Stimulated activated CD8-positive, alpha-beta memory T cell treated with anti-CD3 and anti-CD28 coated beads, Interleukin-15, amount 100 ng/mL, for 24 hours (primary cell): ENCODE measurements at places on chromosomes 3 and 15.

DNA sequence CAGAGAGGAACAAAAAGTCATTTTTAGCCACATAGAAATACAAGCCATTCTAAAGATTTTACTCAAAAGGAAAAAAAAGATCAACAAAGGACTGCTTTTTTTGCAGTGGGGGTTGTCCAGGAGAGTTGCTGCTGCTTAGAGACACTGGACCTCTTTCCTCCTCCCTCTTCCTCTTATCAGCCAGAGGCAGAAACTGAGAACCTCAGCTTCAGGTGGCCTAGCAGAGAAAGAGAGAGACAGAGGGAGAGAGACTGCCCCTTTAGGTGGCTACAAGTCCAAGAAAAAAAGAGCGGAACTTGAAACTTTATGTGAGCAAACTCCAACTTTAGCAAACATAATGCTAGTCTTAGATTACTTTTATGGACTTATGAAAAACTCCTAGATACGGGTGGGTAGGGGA lies 54.2 kb downstream of the NPAP1 start:
- DNase-seq: no peak

GRCh38 chr3:126834596-126835471 lies 130.8 kb downstream of the CHCHD6 start:
- DNase-seq: no peak

DNA sequence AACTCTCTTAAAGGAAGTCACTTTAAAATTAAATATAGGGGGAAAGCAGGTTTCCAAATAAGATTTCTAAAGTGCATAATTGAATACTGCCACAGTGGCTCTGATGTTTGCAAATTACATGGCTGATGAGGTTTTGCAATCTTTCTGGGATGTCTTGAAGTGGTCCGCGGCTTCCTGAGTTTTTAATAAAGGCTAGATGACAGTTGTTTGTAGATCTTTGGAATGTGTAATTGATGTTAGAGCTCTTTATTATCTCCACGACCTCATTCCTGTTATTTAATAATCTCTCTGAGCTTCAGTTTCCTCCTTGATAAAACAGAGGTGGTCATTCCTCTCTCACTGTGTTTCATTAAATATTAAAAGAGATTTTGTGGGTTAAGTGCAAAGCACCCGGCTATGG lies 27.0 kb upstream of the CEMIP start:
- DNase-seq: no peak

- no peak for DNase-seq
These were observed 22.2 kb upstream of the RHO start for GRCh38 chr3:129506231-129506742.

DNA sequence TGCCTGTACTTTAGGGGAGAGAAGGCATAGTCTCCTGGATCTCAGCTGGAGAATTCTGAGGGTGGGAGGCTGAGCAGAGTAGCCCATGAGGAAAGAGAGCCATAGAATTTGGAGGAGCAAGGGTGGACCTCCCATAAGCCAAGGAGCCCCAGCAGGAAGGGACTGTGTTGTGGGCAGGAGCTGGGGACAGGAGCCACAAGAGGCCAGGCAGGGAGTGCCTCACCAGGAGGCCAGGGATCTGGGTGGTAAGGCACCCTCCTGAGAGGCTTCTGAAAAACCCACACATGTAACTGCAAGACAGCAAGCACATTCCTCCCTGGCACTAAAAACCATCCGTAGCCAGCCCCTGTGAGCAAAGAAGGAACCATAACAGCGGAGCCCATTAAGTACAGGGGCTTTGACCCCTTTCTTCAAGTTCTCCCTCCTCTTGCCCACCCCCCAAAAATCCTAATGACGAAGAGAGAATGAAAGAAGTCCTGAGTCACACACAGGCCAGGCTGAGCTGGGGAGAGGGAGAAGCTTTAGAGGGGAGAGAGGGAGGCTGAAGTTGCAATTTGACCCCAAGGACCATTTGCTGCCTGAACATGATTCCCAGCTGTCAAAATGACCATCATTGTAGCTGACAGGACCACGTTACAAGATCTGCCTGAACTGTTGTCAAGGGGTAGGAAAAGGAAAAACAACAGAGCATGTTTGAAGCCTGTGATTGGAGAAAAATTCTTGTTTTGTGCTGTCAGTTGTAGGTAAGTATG lies 82.6 kb downstream of the TRIM42 start:
- no peak for DNase-seq

DNA sequence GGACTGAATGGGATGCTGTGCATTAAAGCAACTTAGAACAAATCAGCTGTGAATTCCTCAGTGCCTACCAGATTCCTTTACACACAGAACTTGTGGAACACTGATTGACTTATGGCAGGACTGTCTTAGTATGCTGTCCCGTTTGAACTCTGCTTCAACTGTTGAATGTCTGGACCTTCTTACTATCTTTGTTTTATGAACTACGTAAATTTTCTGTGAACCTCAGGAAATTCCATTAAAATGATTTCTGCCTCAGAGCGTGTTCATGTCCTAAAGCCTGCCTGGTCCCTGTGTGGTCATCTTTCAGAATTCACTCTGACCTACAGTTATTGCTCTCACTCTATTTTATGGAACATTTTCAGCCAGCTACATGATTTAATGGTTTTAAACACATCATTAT lies 29.4 kb upstream of the FBN1 start:
- DNase-seq: no peak
